T1000 (cell line): ENCODE measurements at places on chromosomes 7 and 10.

DNA sequence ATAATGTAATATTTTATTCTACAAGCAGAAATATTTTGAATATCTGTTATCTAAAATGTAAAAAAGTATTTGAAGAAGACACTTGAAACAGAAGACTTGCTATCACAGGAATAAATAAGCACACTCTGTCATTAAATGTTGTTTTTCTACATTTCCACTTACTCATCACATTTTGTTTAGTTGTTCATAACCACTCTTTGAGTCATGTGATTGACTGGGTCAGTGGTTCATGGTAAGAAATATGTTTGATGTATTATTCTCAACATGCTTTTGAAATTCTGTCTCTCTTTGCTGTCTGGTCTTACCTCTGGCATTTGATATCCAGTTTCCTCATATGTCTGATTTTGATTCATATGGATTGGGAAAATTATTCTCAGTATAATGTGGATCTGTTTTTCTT is 171.8 kb downstream of the SUGCT start:
- no peak for DNase-seq

DNA sequence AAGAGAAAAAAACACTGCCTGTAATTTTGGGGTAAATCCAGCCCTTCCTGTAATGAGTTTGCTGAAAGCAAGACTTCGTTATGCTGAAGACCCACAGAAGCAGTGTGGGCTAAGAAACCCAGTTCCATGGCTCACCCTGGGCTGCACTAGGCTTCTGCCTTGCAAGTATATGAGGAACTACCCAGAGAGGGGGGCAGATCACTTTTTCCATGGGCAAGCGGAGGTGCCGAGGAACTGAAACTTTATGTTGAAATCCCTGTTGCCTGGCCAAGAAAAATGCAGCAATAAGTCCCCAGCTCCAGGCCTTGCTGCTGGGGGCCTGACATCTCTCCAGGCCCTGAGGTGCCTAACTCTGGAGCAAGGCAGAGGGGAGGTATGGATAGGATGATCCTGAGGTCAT is 8.5 kb downstream of the RASSF4 start:
- no peak for DNase-seq

DNA sequence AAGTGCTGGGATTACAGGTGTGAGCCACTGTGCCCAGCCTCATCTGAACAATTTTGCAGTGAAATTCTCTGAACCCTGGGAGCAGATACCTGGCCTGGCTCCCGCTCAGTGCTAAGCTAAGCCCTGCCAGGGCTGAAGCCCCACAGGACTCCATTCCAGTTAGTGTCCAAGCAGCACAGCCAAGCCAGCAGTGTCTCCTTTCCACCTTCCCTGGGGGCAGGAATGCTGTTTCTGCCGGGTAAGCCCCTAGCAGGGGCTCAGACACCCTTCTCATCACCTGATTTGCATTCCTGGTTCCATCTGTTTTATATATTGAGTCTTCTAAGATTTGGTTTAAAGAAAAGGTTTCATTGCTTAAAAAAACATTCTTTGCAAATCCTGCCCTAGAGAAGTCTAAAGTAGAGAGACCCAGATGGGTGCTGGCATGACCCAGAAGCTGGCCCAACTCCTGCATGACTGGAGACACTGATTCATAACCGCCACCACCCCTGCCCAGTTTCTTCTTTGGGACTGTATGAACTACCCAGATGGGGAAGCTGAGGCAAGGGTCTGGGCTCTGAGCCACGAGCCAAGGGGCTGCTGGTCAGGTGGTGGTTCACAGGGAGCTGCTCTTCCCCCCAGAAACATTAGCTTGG is 14.0 kb downstream of the SLC13A4 start:
- no peak for DNase-seq

GRCh38 chr7:100626530-100627237 is 14.3 kb downstream of the MOSPD3 start:
- peak; percentile 68 for DNase-seq

DNA sequence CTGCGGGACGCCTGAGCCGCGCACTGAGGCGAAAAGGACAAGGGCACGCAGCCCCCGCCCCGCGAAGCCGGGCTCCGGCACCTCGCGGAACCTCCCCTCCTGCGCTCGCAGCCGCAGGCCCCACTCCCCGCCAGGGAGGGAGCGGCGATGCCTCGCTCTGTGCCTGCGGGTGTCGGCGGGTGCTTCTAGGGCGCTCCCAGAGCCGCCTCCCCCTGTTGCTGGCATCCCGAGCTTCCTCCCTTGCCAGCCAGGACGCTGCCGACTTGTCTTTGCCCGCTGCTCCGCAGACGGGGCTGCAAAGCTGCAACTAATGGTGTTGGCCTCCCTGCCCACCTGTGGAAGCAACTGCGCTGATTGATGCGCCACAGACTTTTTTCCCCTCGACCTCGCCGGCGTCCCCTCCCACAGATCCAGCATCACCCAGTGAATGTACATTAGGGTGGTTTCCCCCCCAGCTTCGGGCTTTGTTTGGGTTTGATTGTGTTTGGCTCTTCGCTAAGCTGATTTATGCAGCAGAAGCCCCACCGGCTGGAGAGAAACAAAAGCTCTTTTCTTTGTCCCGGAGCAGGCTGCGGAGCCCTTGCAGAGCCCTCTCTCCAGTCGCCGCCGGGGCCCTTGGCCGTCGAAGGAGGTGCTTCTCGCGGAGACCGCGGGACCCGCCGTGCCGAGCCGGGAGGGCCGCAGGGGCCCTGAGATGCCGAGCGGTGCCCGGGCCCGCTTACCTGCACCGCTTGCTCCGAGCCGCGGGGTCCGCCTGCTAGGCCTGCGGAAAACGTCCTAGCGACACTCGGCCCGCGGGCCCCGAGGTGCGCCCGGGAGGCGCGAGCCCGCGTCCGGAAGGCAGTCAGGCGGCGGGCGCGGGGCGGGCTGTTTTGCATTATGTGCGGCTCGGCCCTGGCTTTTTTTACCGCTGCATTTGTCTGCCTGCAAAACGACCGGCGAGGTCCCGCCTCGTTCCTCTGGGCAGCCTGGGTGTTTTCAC is 519 bp downstream of the ITGB8 start:
- DNase-seq = peak; percentile 33

- no peak for DNase-seq
Observed at GRCh38 chr10:86553639-86554038, 32.0 kb upstream of the WAPL start.

DNA sequence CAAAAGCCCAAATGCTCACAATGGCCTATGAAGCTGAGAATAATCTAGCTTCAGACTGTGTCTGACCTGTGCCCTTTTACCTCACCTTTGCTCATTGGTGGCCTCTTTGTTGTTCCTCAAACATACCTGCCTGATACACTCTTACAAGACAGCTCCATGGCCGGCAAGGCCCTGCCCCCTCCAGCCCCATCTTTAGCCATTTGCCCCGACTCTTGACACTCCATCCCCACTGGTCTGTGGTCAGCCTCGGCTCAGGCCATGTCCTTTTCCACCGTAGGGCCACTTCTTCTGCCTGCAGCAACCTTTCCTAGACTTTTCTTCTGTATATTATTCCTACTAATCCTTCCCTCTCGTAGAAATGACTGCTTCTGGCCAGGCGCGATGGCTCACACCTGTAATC is 265.2 kb downstream of the RPS24 start:
- DNase-seq = no peak

- no peak for DNase-seq
Observed at GRCh38 chr10:101902820-101903145, 59.2 kb upstream of the KCNIP2 start.

- DNase-seq = no peak
Observed at GRCh38 chr10:72552857-72553256, 73.0 kb downstream of the MICU1 start.

DNA sequence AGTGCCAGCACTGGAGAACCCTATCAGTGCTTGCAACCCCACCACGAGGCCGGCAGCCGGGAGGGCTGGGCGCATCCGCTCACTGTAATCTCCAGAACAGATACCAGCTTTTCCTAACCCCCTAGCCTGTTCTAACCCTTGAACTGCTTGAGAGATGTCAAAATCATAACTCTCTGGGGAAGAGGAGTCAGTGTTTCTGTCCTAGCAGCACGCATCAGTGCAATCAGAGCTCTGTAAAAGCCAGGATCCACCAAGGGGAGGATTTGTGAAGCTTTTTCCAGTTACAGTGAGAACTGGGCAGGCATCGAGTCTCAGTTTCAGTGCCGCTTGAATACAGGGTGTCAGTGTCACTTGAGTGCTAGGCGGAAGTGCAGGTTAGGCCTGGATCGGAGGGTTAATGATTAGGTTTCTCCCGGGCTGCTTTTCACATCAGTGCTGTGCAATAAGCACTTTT is 104.5 kb upstream of the INSYN2A start:
- no peak for DNase-seq

GRCh38 chr10:3180355-3181025 is 7.9 kb upstream of the PITRM1 start:
- no peak for DNase-seq

GRCh38 chr7:71746006-71746405 is 614.1 kb downstream of the GALNT17 start:
- no peak for DNase-seq

- no peak for DNase-seq
Observed at GRCh38 chr10:102815790-102816549, 21.2 kb downstream of the CYP17A1 start.

DNA sequence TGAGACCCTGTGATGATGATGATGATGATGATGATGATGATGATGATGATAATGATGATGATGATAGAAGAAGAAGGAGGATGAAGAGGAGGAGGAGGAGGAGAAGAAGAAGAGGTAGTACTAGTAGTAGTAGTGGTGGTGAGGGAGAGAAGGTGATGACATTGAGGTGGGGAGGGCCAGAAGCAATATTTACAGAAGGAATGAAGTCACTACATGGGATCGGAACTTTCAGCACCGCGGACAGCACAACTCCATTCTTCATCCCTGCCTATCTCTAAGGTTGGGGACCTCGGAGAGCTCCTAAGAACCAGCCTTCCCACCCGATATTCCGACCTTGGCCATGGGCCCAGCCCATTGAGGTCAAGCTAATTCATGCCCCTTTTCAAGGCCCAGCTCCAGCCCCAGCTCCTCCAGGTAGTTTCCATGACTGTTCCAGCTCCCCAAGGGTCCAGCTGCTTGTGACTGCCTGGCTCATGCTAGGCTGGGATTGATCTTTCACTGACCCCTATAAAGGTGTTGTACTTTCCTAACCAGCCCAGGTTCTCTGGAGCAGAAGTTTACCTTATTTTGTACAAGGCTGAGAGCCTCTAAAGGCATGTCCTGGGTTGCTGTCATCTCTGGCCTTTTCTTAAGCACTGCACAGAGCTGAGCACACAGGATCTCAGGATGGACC is 10.3 kb downstream of the CRHR2 start:
- DNase-seq = peak; percentile 44

DNA sequence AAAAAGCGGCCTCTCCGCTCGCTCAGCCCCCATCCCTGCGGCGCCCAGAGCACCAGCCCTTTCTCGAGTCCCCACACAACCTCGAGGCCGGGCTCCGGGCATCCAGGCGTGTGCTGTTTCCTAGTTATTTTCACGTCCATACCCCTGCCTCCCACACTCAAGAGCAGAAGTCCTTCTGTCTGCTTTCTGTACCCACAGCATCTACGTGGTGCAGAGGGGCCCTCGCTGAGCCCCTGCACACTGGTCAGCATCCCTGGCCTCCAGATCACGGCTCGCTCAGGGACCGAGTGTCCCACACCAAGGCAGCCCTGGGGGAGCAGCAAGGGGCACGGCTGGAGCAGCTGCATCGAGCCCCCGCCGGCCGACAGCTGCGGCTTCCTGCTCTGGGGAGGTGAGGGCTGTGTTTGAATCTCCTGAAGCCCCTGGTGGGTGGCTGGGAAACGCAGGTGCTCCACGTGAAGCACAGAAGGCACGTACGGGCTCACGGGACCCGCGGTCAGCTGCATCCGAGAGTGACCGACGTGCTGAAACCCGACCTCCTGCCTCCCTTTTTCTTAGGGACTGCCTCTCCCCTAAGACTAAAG is 333.1 kb downstream of the DNAJB6 start:
- no peak for DNase-seq

DNA sequence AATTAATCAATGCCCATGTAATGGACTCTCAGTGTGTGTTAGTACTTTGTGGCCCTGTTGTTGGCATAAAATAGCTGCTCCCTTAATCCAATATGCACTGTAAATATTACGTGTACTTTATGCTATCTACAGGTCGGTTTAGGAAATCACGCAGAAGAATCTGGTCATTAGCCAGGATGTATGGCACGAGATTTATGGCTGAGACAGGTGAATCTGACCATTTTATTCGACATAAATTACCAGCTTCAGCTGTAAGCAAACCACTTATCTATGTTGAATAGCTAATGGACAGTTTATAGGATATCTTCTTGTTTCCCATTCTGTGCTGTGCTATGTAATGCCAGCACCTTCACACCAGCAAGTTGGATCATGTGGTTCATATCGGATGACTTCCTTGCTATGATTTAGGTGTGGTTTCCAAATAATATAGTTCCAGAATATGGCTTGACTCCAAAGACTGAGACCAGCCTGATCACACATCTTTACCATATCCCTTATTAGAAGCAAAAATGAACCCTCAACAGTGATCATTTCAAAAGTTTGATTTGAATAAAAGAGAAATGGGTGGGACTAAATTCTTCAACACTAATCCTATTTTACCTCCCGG is 301.4 kb downstream of the AHR start:
- no peak for DNase-seq

DNA sequence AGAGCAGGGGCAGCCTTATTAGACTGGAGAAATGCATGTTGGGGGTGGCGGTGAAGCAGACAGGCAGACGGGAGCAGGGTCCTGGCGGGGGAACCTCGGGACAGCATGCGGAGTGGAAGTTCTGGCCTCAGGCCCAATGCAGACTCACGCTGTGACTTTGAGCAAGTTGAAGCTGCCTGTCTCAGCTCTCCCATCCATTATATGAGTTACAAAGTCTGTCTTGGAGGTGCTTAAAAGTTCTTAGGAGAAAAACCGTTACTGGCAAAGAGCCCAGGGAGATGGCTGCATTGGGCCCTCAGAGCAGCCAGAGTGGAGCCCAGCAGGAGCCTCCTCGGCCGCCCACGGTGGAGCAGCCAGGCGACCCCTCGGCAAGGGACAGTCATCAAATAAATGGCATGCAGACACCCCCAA is 509.5 kb downstream of the PLXNA4 start:
- no peak for DNase-seq

DNA sequence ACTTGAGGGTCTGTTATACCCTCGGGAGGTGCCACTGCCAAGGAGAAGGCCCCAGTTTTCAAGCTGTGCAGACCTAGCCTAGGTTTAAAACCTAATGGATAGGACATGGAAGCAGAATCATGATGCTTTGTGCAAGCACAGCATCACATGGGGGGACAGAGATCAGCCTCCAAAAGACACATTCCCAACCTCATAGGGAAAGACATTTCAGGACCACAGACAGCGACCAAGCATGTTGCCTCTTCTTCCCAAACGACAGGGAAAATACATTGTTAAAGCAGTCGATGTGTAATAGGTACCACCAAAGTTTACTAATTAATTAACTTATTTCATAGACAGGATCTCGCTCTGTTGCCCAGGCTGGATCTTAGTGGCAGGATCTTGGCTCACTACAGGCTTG is 573.9 kb downstream of the TCERG1L start:
- DNase-seq = no peak

GRCh38 chr10:92851003-92851402 is 2.7 kb downstream of the EXOC6 start:
- DNase-seq = no peak
